ENCODE measurements at places on chromosomes 1 and 21. TPM values are rescaled to one million over a fixed set of nuclear protein-coding genes. Genes with fewer than 3 reads are reported as not detected.
A peak's percentile ranks its signal among the peaks of the same experiment; 100 is the strongest.

- H3K27ac ChIP-seq = peak overlapping the region; percentile 95
- peaks cover 35% of the 10 kb centered on the region for H3K36me3 ChIP-seq
- H3K27me3 ChIP-seq = peaks cover 2% of the 10 kb centered on the region
- peak; percentile 94 for DNase-seq
Measured at GRCh38 chr1:6460301-6461050, 5.5 kb downstream of the TNFRSF25 start.

DNA sequence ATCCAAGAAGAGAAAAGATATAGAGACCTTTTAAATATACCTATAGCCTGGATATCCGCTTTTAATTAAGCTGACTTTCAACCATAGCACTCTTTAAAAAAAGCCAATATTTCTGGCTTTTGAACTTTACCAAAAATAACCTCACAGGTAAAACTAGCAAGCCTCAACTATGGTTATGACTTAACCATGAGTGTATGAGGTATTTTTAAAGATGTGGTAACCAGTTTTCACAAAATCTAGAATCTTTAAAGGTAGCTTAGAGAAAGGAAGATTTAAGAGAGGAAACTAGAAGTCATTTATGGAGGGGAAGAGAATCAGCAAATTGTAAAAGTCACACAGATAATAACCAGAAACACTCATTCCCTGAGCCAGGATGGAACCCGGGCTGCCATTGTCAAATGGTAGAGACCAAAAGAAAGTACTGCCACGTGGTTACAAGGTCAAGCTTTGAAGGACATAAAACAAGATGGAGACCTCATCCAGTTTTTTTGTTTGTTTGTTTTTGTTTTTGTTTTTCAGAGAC, 288.4 kb upstream of the RGS18 start:
- DNase-seq = no peak
- H3K4me1 ChIP-seq = no peaks in the 10 kb centered on the region
- H3K27me3 ChIP-seq = no peaks in the 10 kb centered on the region
- no peaks in the 10 kb centered on the region for H3K36me3 ChIP-seq
- no peak overlapping the region for H3K27ac ChIP-seq

DNA sequence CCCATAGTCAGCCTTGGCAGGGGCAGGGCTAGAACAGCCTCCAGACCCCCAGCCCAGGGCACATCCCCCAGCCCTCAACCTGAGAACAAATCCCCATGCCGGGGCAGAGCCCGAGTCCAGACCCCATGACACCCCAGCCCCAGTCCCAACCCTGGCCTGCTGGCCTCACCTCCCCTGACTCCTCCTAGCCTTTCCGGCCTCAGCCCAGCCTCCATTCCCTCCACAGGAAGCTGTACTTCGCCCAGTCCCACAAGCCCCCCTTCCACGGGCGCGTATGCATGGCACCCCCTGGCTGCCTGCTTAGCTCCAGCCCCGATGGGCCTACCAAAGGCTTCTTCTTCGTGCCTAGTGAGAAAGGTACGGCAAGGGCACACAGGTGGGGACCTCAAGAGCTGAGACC, 50.4 kb downstream of the DISP3 start:
- DNase-seq = peak; percentile 1
- H3K4me3 ChIP-seq = no peak overlapping the region
- H3K27ac ChIP-seq = no peak overlapping the region
- no peaks in the 10 kb centered on the region for H3K27me3 ChIP-seq

GRCh38 chr21:42591170-42591869, 62.1 kb upstream of the PDE9A start:
- no peaks in the 10 kb centered on the region for H3K27me3 ChIP-seq
- H3K4me1 ChIP-seq = peaks cover 4% of the 10 kb centered on the region
- no peak overlapping the region for H3K27ac ChIP-seq
- no peak for DNase-seq
- no peaks in the 10 kb centered on the region for H3K36me3 ChIP-seq

- H3K4me3 ChIP-seq = peak overlapping the region; percentile 50
- peaks cover 28% of the 10 kb centered on the region for H3K4me1 ChIP-seq
- DNase-seq = peak; percentile 78
- H3K27ac ChIP-seq = peak overlapping the region; percentile 28
- H3K36me3 ChIP-seq = peaks cover 4% of the 10 kb centered on the region
- H3K27me3 ChIP-seq = no peaks in the 10 kb centered on the region
Measured at GRCh38 chr1:36400825-36401601, 3.3 kb upstream of the LSM10 start.

GRCh38 chr1:199273837-199274379, 635.1 kb downstream of the PTPRC start:
- no peak overlapping the region for H3K27ac ChIP-seq
- H3K36me3 ChIP-seq = no peaks in the 10 kb centered on the region
- H3K4me1 ChIP-seq = peaks cover 5% of the 10 kb centered on the region
- no peaks in the 10 kb centered on the region for H3K27me3 ChIP-seq
- no peak for DNase-seq
- no peak overlapping the region for H3K4me3 ChIP-seq

DNA sequence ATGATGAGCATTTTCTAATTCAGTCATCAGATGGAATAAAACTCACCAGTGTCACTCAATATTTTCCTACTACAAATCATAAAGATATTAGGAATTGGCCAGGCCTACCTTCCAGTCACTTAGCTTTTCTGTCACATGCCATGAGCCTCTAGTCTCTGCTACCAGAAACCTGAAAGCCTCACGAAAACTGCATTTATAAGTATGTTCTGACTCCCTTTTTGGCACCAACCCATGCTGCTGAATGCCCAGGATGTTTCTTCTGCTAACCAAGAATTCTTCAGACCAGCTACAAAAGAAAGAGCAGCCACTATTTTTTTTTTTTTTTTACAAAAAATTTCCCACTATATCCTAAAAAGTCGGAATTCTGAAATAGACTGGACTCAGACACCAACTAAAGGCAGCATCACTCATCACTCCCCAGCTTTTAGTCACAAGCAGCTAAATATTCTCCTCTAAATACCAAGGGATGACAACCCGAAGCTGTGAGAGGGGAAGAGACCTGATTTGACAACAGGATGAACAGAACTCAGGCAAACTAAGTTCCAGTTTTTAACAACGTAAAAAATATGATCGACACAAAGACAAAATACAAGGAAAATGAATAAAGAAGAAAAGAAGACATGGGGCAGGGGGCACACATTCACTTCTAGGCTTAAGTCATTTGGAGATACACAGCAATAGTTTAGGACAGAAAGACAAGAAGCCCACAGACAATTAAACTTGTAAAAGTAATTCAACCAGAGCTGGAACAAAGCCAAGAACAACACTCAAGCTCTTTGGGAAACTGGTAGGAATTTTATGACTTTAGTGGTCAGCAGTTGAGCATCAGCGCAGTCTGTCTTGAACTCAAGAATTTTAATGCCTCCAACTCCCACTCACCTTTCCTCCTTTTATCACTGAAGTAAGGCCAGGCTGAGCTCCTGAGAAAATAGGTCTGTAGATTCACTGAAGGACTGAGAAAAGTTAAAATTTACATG, 1.7 kb downstream of the DCAF8 start:
- no peaks in the 10 kb centered on the region for H3K27me3 ChIP-seq
- H3K27ac ChIP-seq = peak overlapping the region; percentile 99
- no peak for DNase-seq
- peak overlapping the region; percentile 96 for H3K4me3 ChIP-seq

- no peaks in the 10 kb centered on the region for H3K27me3 ChIP-seq
- peaks cover 2% of the 10 kb centered on the region for H3K36me3 ChIP-seq
- peak; percentile 30 for DNase-seq
Measured at GRCh38 chr1:59025898-59026426, 242.1 kb upstream of the JUN start.

DNA sequence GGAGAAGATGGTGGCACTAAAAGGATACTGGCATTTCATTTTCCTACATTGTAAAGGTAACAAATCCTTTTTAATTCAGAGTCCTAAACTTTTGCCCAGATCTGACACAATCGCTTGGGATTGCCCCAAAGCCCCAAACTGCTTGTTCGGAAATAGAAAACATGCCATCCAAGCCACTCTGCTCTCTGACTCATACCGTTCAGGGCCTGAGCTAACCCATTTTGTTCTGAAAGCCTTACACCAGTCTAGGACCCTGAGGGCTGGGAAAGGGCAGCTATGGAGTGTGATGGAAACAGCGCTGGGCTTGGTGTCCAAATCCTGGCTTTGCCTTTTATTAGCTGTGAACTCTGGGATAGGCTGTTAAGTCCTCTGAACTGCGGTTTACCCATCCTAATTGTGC, 159.4 kb upstream of the UBE2U start:
- no peaks in the 10 kb centered on the region for H3K27me3 ChIP-seq
- no peak for DNase-seq
- H3K27ac ChIP-seq = no peak overlapping the region
- H3K36me3 ChIP-seq = no peaks in the 10 kb centered on the region
- no peaks in the 10 kb centered on the region for H3K4me1 ChIP-seq
- H3K4me3 ChIP-seq = no peak overlapping the region

- H3K27ac ChIP-seq = no peak overlapping the region
- no peak for DNase-seq
- H3K4me3 ChIP-seq = no peak overlapping the region
- no peaks in the 10 kb centered on the region for H3K4me1 ChIP-seq
Measured at GRCh38 chr1:228231189-228231588, 23.3 kb downstream of the OBSCN start.

DNA sequence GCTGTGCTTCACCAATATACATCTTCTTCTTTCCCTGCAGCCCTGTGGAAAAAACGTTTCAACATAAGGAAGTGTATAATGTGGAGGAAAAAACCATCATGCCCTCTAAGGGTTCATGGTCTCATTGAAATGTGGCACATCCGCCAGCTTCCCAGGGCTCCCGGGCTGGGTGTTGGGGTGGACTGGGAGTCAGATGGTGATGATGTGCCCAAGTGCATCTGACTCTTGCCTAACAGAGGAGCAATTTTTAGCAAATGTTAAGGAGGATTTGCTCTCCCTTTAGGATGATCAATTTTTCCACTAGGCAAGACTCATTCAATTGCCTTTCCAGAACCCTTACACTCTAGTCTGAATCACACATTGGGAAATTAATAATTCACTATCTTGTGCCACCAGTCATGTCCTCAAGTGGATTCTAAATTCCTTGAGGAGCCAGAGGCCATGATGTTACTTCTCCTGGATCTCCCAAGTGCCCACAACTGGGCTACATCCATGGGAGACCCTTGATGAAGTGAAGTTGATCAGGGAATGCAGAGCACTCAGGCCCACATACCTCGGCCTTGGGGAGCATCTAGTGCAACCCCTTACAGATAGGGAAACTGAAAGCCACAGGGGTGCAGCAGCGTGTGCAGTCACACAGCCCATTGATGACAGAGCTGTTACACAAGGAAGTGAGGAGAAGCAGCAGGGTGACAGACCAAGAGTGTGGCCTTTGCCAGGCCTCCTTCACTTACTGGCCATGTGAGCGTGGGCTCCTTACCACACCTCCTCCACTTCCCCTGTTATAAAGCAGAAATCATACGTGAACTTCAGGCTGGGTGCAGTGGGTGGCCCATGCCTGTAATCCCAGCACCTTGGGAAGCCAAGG, 100.0 kb upstream of the SLC44A3 start:
- no peaks in the 10 kb centered on the region for H3K36me3 ChIP-seq
- no peak overlapping the region for H3K4me3 ChIP-seq
- H3K27ac ChIP-seq = no peak overlapping the region
- no peaks in the 10 kb centered on the region for H3K4me1 ChIP-seq
- peaks cover 7% of the 10 kb centered on the region for H3K27me3 ChIP-seq
- DNase-seq = no peak

DNA sequence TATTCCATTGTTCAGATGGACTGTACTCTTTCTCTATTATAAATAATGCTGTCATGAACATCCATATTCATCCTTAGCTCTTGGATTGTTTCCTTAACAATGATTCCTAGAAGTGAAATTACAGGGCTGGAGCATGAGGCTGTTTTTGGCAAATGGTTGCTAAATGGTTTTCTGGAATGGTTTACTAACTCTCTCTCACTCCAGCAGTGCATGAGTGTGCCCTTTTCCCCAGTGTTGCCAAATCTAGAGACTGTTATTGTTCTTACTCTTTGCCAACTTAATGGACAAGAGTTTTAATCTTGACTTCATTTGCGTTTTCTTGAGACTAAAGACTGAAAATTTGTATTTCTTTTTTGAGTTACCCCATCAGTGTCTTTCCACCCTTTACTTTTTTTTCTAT, 113.0 kb downstream of the PAPPA2 start:
- no peak for DNase-seq
- no peak overlapping the region for H3K27ac ChIP-seq
- no peaks in the 10 kb centered on the region for H3K36me3 ChIP-seq
- no peaks in the 10 kb centered on the region for H3K27me3 ChIP-seq

GRCh38 chr1:7984811-7985210, 23.3 kb downstream of the PARK7 start:
- H3K27ac ChIP-seq = no peak overlapping the region
- peaks cover 43% of the 10 kb centered on the region for H3K36me3 ChIP-seq
- DNase-seq = no peak
- H3K27me3 ChIP-seq = no peaks in the 10 kb centered on the region
- H3K4me1 ChIP-seq = peaks cover 9% of the 10 kb centered on the region
- no peak overlapping the region for H3K4me3 ChIP-seq

- H3K27me3 ChIP-seq = peaks cover 43% of the 10 kb centered on the region
- DNase-seq = peak; percentile 16
- H3K27ac ChIP-seq = no peak overlapping the region
- no peaks in the 10 kb centered on the region for H3K4me1 ChIP-seq
- H3K36me3 ChIP-seq = no peaks in the 10 kb centered on the region
Measured at GRCh38 chr1:143735764-143736461, 235.9 kb downstream of the FAM72C start.

DNA sequence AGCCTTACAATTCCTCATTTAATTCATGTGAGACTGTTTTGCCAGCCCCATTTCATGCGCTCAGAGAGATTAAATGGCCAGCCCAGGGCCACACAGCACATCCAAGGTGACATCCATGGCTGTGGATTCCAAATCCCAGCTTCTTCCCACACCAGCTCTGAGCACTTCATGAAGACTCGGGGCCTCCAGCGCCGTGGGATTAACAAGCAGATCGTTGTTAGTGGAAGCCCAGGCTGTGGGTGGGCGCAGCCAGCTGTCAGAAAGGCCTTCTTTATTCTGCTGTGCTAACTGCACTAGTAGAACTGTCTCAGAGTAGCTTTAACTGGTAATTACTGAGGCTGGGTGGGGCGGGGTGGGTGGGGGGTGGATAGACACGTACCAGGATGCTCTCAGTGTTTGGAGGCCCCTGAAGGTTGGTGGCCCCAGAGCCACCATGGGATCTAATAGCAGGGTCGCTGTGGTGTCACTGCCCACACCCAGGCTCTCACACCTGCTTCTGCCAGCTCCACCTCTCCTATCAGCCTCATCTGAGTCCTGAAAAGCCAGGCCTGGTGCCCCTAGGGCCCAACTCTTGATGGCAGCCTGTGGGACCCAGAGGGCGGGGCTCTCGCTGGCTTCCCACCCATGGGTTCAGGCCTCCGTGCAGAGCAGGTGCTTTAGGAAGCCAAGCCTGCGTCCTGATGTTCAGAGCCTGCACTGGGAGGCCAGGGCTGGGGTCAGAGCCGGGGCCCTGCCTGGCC, 3.4 kb downstream of the BMP8A start:
- H3K27me3 ChIP-seq = peaks cover 17% of the 10 kb centered on the region
- no peak overlapping the region for H3K4me3 ChIP-seq
- H3K36me3 ChIP-seq = no peaks in the 10 kb centered on the region
- no peak for DNase-seq

GRCh38 chr1:198278943-198279342, 122.1 kb downstream of the NEK7 start:
- H3K4me1 ChIP-seq = peaks cover 4% of the 10 kb centered on the region
- H3K4me3 ChIP-seq = no peak overlapping the region
- H3K36me3 ChIP-seq = peaks cover 2% of the 10 kb centered on the region
- no peaks in the 10 kb centered on the region for H3K27me3 ChIP-seq

- peak overlapping the region; percentile 70 for H3K27ac ChIP-seq
- no peaks in the 10 kb centered on the region for H3K27me3 ChIP-seq
- peaks cover 37% of the 10 kb centered on the region for H3K4me1 ChIP-seq
- peaks cover 39% of the 10 kb centered on the region for H3K36me3 ChIP-seq
- DNase-seq = no peak
Measured at GRCh38 chr1:15628003-15628402, 10.7 kb downstream of the DDI2 start.

LRRN2 gene
- not detected for total RNA-seq

PLEKHN1 gene
- 5.8 TPM for total RNA-seq

S100A7 gene
- total RNA-seq = not detected

SH3BGR gene
- 1.7 TPM for total RNA-seq

C4BPA gene
- total RNA-seq = not detected
